Type B pancreatic cell (in vitro differentiated cells): ENCODE measurements at places on chromosomes 5 and 9. TPM values are rescaled to one million over a fixed set of nuclear protein-coding genes. Genes with fewer than 3 reads are reported as not detected.

DNA sequence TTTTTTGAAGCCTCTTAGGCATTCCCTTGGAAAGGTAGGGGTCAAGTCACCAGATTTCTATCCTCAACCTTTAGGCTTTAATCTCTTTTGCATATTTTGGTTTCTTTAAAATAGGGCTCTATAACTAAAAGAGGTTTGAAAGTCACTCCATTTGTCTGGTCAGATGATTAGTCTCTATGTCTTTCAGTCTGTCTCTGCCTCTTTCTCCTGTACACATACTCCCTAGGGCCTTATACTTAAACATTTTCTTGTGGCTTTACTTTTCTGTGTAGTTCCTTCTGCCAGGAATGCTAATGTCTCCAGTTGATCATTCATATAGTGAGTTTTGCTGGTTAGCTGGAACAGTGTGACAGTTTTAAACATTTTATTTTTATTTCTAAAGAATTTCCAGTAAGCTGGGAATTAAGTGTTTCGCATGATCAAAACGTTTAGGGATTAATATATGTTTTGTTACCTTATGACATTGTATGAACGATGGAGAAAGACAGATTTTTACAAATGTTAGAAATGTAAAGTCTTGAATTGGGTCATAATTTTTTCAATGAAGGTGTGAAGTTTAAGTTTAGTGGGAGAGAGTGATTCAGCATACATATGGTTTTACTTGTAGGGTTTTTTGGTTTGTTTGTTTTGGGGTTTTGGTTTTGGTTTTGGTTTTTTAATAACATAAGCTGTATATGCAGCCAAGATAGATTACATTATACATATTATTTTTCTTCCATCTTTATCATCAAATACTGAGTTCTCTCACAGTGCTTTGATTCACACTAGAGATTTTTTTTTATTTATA lies 90.6 kb downstream of the ZCCHC7 start:
- peaks cover 2% of the 10 kb centered on the region for H3K4me1 ChIP-seq
- H3K36me3 ChIP-seq, result peaks cover 16% of the 10 kb centered on the region
- no peaks in the 10 kb centered on the region for H3K27me3 ChIP-seq

Gene TMEM232
- total RNA-seq, result 2.4 and 6.9 TPM in 2 replicates

DNA sequence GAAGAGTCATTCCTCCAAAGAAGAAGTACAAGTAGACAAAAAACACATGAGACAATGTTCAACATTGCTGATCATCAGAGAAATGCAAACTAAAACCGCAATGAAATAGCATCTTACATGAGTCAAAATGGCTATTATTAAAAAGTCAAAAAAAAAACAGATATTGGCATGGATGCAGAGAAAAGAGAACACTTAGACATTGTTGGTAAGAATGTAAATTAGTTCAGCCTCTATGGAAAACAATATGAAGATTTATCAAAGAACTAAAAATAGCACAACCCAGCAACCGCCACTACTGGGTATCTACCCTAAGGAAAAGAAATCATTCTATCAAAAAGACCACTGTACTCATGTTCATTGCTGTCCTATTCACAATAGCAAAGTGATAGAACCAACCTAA lies 157.5 kb downstream of the CHSY3 start:
- H3K4me3 ChIP-seq, result no peak overlapping the region
- DNase-seq, result no peak
- no peaks in the 10 kb centered on the region for H3K4me1 ChIP-seq
- H3K27me3 ChIP-seq, result no peaks in the 10 kb centered on the region
- H3K27ac ChIP-seq, result no peak overlapping the region
- H3K36me3 ChIP-seq, result no peaks in the 10 kb centered on the region

Gene LCN15
- total RNA-seq, result 0.77 and 0.93 TPM in 2 replicates

GRCh38 chr5:41641621-41642020 lies 131.2 kb upstream of the PLCXD3 start:
- H3K4me3 ChIP-seq, result no peak overlapping the region
- no peak overlapping the region for H3K27ac ChIP-seq
- H3K36me3 ChIP-seq, result no peaks in the 10 kb centered on the region
- H3K4me1 ChIP-seq, result peaks cover 12% of the 10 kb centered on the region
- no peak for DNase-seq
- H3K27me3 ChIP-seq, result no peaks in the 10 kb centered on the region

DNA sequence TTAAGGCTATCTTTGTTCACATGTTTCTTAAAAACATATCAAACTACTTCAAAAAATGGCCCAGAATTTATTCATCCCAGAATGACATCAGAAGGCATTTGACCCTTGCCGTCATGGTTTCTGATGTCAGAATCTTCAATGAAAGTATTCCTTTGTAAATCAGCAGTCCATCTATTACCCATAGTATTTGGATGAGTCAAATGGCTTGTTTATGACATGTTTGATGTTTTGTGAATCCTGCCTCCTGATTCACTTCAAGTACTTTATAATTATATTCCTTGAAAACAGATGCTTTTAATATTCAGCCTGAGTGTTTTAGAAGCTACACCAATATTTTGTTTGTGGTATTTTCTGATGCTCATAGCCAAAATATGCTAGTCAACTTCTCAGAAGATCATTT lies 200.8 kb upstream of the MEF2C start:
- no peaks in the 10 kb centered on the region for H3K27me3 ChIP-seq
- no peak for DNase-seq
- no peaks in the 10 kb centered on the region for H3K4me1 ChIP-seq

Gene ORM1
- 0.65 and 1.6 TPM in 2 replicates for total RNA-seq

Gene FRMPD1
- 0.36 and 0.82 TPM in 2 replicates for total RNA-seq

Gene GRM6
- not detected in 2 replicates for total RNA-seq
